ENCODE measurements at places on chromosomes 6 and 20.

DNA sequence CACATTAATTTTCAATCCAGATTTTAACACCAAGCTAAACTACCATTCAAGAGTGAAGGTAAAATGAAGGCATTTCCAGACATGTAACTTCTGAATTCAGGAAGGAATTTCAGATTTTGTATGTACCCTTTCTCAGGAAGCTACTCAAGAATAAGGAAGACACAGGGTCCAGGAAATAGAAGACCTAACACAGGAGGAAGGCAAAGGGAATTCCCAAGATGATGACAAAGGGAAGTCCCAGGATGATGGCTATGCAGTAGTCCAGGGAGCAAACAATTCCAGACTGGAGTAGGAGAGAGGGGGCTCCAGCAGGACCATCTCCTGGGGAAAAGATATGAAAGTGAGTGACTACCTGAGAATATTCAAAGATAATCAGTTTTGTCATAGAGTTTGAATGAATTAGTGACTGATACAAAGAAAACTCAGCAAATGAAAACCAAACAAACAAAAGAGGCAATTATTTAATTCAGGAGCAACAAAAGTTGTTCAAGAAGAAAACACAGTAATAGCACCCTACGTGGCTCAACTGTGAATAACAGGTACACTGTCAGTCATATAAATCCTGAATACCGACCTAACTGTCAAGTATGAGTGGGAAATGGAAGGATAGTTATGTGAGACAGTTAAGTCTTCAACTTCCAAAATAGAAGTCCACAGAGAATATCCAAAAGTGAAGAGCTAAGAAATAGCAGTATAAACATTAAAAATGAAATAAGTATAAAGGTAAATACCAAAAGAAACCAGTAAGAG, 4.0 kb downstream of the RNF24 start:
- DNase-seq = no peak

- DNase-seq = peak; percentile 16
Measured at GRCh38 chr6:13368731-13369115, 40.4 kb upstream of the TBC1D7 start.

DNA sequence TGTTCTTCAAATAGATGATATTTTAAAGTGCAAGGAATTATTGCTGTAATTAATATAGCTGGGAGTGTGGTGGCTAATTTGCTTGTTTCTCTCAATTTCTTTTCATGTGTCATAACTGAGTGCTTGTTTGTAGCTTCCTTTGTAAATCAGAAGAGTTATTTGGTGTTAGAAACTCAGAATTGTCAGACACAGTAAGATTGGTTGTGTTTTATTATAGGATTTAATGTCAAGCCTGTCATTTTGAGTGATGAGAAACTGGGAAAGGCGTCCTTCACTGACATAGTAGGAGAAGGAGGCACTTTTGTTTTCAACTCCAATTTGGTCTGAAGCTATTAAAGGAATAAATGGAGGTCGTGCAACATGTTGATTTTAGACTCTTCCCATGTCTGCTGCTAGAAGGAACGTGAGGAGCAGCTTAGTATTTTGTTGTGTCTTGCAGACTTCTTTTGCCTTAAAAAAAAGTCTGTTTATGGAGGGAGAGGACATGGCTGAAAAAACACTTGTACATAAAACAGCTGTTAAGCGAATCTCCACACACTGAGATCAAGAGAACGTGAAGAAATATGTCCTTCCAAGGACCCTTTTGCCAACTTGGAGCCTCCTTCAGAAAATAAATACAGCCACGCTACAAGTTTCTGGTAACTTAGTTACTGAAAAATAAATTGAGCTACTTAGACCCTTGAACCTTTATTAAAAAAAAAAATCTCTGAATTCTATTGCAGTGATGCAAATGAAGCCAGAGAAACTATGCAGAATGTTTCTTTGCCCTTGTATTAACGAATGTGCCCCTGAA, 59.5 kb downstream of the BMP6 start:
- peak; percentile 15 for DNase-seq

- DNase-seq = no peak
Measured at GRCh38 chr6:85754894-85755293, 112.2 kb upstream of the SYNCRIP start.

DNA sequence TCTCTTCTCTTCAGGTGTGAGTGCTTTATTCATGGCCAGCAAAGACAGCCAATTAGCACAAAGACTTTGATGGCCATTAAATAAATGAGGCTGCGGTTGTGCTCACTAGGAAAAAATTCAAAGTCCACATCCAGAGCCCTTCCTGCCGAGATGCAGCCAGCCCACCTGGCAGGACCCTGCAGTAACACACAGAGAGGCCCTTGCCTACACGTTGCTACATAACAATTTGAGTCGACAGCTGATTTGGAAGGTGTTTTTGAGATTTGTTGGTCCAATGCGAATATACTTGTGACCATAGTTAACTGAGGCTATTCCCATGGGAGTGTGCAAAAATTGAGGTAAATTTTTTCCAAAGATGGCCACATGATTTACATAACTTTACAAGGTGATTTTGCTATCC, 605.4 kb upstream of the HTR1E start:
- DNase-seq = no peak

DNA sequence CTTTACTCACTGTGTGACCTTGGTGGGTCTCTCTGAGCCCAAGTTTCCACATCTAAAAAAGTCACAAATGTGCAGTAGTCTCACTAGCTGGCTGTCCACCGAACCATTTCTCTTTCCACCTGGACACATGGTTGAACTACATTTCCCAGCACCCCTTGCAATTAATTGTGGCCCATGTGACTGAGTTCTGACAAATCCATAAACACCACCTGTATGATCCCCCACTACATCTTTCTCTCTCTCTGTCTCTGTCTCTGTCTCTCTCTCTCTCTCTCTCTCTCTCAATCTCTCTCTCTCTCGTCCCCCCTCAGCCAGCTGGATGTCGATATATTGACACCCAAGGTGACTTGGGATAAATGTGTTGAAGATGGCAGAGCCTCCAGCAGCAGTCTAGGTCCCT, 42.8 kb downstream of the SNHG17 start:
- no peak for DNase-seq

- no peak for DNase-seq
Measured at GRCh38 chr6:170110201-170111140, 180.4 kb downstream of the DLL1 start.

GRCh38 chr6:293193-294174, 1.2 kb downstream of the DUSP22 start:
- DNase-seq = no peak

GRCh38 chr6:35629876-35630378, 58.8 kb downstream of the FKBP5 start:
- no peak for DNase-seq

DNA sequence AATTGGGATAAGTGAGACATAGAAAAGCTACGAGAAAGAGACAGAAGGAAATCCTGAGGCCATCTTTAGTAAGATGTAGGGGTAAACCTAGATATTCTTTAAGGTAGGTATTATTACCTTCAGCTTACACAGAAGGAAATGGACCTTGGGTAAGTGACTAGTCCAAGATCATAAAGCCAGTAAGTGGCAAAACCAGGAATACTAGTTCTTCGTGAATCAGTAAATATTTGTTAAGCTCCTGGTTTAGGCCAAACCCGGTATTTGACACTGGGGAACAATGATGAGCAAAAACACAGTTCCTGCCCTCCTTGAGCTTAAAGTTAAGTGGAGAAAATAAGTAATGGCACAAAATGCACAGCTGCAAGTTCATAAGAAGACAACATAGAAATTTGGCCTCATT, 5.3 kb downstream of the TRIM39 start:
- DNase-seq = no peak

DNA sequence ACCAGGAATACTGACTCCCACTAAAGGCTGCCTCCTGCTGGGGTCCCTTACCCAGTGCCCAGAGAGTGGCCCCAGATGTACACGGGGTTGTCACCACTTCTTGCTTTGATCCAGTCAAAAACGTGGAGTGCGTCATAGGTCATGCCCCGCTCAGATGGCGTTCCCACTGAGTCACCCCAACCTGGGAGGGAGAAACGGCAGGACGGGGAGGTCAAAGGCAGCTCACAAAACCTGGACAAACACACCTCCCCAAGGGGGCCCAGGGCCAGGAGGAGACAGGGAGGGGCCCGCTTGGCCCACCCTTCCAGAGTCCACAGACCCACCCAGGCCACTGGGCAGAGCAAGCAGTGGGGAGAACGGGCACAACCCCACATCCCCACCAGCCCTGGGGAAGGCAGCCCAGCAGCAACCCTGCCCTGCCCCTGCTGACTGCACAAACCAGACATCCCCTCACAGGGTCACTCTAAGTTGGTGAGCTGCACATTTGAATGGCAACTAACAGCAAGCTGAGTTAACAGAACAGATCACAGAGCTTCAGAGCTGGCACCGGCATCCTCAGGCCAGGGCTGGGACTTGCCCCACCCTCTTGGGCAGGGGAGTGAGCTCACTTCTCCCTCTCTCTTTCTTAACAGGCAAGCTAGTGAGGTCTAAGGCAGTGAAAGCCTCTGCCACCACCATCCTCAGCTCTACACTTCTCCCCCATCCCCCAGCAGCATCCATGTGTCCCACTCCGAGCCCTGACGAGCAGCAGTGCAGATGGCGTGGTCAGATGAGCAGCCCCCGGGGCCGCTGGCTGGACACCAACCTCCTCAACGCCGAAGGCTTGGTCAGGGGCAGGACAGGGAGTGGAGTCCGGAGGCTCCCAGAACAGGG, 61.7 kb downstream of the PYGB start:
- peak; percentile 67 for DNase-seq

DNA sequence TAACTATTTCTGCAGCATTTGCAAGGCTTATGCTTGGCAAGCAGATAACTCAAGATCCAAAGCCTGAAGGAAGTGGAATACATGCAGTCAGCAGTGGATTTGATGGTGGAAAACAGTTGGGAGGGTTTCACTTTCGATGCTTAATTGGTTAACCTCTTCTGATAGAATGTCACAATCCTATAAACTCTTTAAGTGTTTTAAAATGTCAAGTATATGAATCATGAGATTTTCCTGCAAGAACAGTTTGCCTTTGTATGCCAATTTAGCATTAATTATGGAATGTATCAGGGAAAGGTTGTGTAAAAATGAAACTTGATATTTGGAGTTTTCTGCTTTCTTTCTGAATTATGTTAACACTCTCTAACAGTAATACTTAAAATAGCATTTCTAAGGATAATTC, 36.6 kb downstream of the NKX2-4 start:
- DNase-seq = peak; percentile 80

DNA sequence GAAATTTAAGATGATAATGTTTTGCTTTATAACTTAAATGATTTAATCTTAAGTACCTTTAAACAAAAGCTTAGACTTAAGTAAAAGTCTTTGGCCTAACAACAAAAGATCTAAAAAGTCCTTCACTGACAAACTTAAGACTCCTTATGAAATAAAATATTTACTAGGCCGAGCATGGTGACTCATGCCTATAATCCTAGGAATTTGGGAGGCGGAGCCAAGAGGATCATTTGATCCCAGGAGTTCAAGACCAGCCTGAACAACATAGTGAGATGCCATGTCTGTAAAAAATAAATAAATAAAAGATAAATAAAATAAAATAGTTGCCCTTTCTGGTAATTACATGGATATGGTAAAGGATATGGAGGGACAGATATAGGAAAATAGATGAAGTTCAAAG, 12.4 kb downstream of the KATNA1 start:
- peak; percentile 64 for DNase-seq

DNA sequence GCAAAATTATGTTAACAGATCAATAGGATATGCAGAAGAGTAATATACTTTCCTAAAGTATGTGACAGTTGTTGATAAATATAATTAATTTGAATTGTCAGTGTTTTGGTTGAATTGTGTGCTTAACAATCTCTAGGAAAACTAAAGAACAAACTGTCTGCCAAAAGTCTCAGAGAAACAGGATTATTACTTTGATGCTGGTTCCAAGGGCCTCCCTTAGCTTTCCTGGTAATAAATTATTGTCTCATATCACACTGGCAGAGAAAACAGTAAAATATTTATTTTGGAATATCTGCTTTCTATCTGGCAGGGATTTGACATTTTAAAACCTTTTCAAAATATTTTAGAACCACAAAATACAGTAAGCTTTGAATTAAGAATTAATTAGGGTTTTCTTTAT, 40.1 kb upstream of the CARMIL1 start:
- no peak for DNase-seq

DNA sequence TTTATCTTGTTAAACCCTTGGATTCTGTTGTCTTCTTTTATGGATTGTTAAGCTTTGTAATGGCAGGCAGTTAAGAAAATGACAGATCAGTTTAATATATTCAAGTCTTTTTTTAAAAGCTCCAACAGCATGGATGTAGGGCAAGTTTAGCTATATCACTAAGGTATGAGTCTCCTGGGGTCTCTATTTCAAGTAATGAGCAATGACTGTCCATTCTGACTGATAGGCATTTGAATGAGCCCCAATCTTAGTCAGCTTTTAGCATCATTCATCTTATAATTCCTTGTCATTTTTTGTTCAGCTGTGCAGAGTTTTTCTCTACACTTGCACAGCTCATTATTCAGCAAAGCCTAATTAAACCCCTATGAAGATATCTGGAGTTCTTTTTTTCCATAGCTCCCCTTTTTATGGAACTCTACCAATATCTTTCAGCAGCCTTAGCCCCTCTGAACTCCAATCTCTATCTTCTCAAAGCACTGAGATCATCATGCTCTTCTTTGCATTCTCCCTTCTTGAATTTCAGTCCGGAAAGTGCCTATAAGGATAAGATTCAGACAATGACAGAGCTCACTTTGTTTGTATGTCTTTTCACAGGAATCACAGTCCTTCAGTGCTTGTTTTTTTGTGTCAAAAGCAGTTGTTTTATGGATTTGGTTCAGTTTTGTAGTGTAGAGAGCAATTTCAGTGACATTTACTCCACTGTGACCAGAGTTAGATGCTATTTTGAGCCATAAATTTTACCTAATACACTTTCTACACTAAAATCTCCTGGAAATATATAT, 97.2 kb upstream of the DOK5 start:
- DNase-seq = no peak

- DNase-seq = no peak
Measured at GRCh38 chr20:61631751-61632150, 379.7 kb downstream of the CDH4 start.

DNA sequence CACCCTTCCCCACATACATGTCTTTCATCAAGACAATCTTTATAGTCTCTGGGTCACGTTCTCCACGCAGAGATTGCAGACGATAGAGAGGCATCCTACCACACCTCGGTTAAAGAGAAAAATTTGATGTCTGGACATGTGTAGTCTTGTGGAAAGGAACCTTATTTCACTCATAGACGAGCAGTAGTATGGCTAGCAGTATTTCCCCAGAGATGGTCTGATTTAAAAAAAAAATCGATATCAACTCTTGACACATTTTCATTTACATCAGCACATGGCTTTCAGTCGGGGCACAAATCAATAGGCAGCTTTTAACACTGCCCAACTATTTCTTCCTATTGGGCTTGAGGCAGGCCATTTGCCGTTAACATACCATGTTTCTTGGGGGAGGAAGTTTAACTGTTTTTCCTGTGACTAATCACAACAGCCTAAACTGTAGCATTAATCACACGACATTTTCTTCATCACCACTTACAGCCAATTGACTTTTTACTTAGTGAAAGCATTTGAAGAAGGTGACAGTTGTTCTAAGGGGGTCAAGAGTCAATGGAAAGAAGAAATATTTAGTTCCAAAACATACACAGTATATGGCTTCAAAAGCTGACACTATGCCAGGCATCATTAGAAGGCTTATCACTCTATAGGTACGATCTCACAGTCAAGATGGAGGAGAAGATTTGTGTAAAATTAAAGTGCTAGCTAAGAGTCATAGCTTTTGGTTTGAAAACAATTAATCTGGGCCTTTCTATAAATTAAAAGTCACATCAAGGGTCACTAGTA, 129.5 kb upstream of the HDAC2 start:
- DNase-seq = no peak

- DNase-seq = no peak
Measured at GRCh38 chr6:132404736-132405135, 3.5 kb upstream of the MOXD1 start.

Measured in adipocyte (in vitro differentiated cells).